ENCODE measurements at places on chromosomes 16 and 17.

DNA sequence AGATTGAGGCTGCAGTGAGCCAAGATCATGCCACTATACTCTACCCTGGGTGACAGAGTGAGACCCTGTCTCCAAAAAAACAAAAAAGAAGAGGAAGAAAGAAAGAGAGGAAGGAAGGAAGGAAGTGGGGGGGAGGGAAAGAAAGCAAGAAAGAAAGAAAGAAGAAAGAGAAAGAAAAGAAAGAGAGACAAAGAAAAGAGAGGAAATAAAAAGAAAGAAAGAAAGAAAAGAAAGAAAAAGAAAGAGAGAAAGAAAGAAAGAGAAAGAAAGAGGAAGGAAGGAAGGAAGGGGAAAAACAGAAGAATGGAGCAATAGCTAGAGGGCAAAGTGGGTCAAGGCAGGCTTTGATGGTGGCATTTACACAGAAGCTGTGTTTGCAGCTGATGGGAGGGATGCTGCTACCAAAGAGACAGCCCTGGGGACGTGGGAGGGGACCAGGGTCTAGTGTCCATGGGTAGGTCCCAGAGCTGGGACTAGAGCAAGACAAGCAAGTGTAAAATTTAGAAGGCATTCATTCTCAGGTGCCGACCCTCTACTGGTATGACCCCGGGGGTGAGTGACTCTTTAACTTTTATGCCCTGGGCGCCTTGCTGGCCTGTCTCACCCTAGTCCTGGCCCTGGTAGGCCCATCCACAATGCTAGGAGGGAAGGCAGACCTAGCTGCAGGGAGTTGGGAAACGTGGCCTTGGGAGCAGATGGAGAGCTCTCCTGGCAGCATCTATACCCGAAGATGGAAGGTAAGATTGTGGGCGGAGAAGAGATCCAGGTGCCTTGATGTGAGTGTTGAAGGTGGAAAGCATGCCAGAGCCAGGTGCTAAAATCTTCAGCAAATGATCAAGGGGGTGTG lies 2.0 kb upstream of the CES3 start:
- no peak for DNase-seq

- no peak for DNase-seq
Observed at GRCh38 chr17:73742948-73743381, 98.7 kb upstream of the SDK2 start.

DNA sequence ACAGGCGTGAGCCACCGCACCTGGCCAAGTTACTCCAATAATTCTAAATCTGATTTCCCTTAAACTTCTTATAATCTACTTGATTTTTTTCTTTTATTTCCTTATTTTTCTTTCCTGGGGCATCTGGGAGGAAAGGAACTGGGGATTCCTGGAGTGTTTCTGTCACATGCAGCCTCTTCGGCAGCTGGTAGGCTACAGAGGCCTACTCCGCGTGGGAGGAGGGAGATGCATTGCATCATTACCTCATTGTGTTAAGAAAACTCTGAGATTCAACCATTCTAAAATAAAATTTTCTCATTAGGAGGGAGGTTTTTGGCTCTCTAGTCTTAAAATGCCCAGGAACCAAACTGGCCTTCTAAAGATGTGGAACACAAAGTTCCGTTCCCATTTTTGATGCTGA lies 64.0 kb downstream of the SOX9 start:
- DNase-seq: no peak

DNA sequence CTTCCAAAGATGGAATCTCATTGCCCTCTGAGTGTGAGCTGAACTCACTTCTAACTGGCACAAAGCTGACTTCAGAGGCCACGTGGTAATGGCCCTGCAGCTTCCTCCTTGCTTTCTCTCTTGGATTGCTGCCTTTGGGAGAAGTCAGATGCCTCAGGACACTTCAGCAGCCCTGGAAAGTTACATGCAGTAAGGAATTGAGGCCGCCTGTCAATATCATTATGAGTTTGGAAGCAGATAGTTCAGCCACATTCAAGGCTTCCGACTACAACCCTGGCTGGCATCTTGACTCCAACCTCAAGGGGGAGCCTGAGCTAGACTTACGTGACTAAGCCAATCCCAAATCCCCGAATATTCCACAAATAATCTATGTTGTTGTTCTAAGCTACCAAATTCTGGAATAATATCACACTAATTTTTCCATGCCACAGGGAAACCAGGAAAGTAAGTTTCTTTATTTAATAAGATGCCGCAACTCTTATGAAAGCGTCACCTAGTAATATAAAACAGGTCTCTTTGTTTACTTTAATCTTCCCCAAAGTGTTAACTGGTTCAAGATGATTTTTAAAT lies 13.6 kb downstream of the CEP20 start:
- peak; percentile 69 for DNase-seq

- DNase-seq: no peak
Observed at GRCh38 chr17:80730739-80731138, 186.1 kb downstream of the RPTOR start.

- no peak for DNase-seq
Observed at GRCh38 chr17:76234354-76234679, 6.0 kb downstream of the RNF157 start.

DNA sequence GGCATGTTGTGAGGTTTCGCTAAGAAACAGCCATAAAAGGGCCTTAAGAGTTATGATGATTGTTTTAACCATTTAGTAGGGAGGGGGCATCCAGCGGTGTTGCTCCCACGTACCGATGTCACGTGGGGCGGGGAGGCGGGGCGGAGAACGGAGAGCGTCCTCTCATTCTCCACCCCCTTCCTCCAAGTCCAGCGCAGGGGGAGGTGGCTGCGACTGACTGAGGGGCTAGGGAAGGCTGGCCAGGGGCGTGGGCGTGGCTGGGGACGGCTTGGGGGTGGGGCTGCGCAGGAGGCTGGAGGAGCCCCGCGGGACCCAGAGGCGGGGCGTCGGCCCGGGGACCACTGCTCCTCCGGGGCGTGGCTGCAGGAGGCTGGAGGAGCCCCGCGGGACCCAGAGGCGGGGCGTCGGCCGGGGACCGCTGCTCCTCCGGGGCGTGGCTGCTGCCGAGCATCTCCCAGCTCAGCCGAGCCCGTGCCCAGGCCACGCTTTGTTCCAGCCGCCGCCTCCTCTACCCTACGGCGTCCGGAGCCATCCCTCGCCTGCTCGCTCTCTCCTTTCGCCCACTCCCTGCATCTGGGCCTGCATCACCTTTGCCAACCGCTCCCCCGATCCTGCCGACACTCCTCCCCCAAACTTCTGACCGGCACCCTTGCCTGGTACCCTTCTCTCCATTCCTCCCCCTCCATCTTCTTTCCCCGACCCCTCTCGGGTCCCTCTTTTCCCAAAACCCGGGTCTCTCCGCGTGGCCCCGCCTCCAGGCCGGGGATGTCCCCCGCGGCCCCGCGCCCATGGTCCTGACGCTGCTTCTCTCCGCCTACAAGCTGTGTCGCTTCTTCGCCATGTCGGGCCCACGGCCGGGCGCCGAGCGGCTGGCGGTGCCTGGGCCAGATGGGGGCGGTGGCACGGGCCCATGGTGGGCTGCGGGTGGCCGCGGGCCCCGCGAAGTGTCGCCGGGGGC lies at the start of gene SARM1:
TSS of gene SARM1 (plus strand) at position 450 of the 958 bp plus-strand sequence. CDS start at position 789, 339 bp downstream.
- DNase-seq: peak; percentile 54

DNA sequence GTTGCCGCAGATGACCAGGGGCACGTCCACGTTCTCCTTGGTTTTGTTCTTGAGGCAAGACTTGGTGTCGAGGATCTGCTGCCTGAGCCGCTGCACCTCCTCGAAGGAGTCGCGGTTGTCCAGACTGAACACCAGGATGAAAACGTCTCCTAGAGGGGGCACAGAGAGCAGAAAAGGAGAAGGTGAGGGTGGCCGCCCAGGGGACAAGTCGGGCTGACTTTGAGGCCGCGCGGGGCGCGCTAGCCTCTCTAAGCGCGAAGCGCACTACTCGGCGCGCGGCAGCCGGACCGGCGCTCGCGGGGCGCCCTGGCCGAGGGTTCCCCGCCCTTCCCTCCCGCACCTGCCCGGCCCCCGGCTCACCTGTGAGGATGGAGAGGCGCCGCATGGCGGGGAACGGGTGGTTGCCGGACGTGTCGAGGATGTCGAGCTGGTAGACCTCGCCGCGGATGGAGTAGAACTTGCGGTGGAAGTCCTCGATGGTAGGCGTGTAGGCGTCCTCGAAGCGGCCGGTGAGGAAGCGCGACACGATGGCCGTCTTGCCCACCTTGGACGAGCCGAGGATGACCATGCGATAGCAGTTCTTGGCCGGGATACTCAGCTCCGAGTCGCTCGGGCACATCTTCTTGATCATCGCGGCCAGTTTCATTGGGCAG lies 533 bp downstream of the RASD1 start:
- no peak for DNase-seq

DNA sequence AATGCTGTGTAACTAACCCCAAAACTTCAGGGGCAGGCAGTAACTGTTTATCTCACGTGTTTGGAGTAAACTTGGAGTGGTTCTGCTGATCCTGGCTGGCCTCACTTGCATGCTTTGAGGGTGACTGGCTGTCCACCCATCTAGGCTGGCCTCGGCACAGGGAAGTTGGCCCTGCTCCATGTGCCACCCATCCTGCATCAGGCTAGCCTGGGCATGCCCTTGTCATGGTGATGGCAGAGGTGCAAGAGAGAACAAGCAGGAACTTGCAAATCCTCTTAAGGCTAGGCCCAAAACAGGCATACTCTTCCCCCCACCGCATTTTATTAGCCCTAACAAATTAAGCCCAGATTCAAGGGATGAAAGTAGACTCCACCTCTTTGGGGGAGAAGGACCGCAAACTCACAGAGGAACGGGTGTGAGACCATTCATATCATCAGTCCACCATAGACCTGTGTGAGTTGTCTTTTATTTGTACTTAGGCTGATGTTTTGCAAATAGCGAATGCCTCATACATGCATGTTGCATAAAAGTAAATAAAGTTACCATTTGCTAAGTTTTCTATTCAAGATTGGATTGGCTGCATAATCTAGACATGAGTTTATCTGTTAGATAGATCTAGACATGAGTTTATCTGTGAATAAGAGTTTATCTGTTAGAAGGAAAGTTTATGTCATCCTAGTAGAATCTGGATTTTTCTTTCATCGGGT lies 221.0 kb downstream of the CCDC182 start:
- DNase-seq: no peak

- no peak for DNase-seq
Observed at GRCh38 chr16:85601272-85601639, 11.9 kb upstream of the GSE1 start.

GRCh38 chr17:45332989-45333701 lies 16.3 kb upstream of the MAP3K14 start:
- peak; percentile 92 for DNase-seq

GRCh38 chr17:83192161-83192788 lies 112.9 kb downstream of the METRNL start:
- DNase-seq: no peak

GRCh38 chr16:66293932-66294331 lies 72.6 kb upstream of the CDH5 start:
- no peak for DNase-seq

DNA sequence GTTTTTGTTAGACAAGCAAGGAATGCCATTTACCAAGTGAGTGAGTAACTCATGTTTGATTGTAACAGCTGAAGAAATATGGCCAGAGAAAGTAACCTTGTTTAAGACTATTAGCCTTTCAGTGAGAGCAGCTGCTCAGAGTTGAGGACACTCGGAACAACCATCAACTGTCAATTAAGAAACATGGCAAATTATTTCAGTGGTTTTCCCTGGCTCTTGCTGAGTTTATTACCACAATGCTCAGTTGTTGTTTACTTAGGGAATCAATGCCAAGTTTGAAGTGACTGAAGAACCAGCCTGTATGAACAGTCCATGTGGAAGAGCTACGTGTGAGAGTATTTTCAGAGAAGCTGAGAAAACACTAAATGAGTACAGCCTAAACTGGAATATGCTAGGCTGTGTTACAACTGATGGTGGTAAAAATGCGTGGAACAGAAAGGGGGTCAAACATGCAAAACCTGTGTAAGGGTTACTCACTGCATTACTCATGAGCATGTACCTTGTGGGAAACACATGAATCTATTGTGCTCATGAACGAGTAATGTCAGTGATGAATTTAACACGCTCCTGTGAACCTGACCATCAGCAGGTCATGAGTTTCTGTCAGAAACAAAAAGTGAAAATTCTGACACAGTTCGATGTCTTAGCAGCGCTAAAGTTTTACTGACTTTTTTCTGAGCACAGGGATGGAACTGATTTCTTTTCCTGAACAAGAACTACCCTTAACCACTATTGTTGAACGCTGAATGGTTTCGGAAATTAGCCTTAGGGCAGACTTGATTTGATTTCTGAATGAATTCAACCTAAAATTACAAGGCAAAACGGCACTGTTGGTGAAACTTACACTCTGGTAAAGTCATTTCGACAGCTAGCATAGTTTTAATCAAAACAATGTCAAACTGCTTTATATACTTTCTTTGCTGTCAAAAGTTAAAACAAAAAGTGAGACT lies 33.5 kb downstream of the GNA13 start:
- no peak for DNase-seq

GRCh38 chr16:57653936-57654335 lies 14.2 kb upstream of the ADGRG3 start:
- no peak for DNase-seq

DNA sequence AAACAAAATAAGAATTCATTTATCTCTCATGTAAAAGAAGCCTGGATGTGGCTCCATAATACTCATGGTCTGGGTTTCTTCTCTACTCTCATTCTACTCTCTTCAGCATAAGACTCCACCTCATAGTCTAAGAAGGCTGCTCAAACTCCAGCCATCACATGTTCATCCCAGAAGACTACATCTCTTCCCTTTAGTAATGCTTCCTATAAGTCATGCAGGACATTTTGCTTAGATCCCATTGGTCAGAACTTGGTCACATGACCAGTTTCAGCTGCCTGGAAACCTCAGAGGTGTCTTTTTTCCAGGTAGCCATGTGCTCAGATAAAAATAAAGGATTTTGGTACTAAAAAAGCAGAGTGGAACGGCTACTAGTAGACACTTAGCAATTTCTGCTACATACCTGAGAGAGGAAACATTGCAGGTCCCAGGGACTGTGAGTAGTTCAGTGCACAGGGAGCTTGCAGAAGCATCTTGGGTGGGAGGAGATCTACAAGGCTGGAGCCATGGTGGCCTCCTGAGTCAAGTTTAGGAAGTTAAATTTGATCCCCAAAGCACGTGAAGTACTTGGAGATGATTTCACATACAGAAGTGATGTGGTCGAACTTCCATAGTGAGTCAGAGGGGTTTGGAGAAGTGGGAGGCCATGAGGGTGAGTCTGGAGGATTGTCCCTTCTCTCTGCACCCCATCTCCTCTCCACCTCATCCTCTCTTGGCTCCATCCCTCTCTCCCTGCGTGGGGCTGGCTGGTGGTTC lies 110.2 kb downstream of the CCDC182 start:
- peak; percentile 78 for DNase-seq

GRCh38 chr16:69847643-69848042 lies 85.5 kb downstream of the WWP2 start:
- no peak for DNase-seq

GRCh38 chr16:31377210-31377903 lies 15.8 kb upstream of the ITGAD start:
- DNase-seq: no peak

GRCh38 chr16:83727018-83727417 lies 80.8 kb upstream of the HSBP1 start:
- DNase-seq: peak; percentile 90
